ENCODE measurements at places on chromosomes 4 and X.

- DNase-seq, result no peak
These were observed 49.4 kb upstream of the FAT1 start for GRCh38 chr4:186772936-186773487.

GRCh38 chr4:3365326-3365725 is 72.5 kb downstream of the RGS12 start:
- DNase-seq, result no peak

GRCh38 chrX:44669626-44670025 is 127.0 kb upstream of the FUNDC1 start:
- DNase-seq, result no peak

- DNase-seq, result no peak
These were observed 323.2 kb downstream of the ARHGAP24 start for GRCh38 chr4:85798012-85798770.

DNA sequence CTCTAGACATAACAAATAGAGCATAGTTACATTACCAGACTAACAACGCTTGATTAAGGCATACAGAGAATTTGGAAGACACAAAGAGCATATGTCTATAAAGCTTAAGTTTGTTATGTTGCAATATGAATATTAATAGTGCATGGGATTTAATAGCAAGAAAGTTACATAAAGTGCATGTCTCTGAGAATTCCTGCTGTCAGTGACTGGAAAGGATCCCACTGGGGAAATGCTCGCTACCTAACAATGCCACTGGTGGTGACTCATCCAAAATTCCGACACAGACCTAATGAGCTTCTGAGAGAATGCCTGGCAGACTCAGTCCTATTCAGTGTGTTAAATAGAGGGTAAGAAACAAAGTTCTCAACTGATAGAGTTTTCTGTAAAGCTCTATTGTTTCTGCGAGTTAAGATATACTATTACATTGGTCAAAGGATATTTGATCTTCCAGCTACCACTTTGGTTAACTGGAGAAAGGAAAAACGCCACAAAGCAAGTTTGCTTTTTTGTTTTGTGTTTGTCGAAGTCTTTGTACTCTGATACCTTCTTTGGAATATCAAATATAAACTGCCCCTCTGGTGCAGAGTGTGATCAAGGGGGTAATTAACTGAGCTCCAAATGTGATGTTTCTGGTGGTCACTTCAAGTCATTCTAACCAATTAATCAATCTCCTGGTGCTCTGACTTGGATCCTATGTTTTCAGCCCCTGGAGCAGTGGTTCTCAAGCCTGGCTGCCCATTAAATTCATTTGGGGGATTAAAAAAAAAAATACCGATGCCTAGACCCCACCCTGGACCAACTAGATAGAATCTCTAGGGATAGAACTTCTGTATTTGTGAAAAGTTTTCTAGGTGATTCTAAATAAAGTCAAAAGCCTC is 107.9 kb downstream of the PALLD start:
- no peak for DNase-seq

- DNase-seq, result no peak
These were observed 126.3 kb downstream of the FBXO8 start for GRCh38 chr4:174157106-174157607.

GRCh38 chr4:168765726-168766125 is 244.3 kb downstream of the CBR4 start:
- no peak for DNase-seq

DNA sequence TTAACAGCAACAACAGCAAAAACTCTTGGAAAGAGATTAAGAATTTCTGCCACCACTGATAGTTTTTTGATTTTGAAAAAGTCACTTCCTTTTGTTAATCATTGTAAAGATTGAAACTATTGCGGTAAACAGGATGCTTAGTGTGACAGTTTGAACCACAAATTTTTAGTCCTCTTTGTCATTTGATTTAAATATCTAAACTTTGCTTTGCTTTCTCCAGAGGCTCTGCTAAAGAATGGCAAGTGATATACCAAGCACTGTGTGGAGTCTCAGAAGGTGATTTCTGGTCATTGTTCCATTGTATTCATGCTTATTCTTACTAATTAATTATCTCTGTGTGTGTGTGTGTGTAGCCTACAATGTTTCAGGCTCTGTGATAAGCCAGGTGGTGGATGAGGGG is 155.6 kb downstream of the BMPR1B start:
- no peak for DNase-seq

GRCh38 chr4:37095925-37096324 is 148.6 kb upstream of the NWD2 start:
- DNase-seq, result no peak

- no peak for DNase-seq
These were observed 26.2 kb downstream of the DLG3 start for GRCh38 chrX:70470850-70471289.

- DNase-seq, result no peak
These were observed 187.4 kb upstream of the RPS6KA3 start for GRCh38 chrX:20454117-20454516.

- no peak for DNase-seq
These were observed 380.5 kb upstream of the IGFBP7 start for GRCh38 chr4:57490520-57491255.

- DNase-seq, result no peak
These were observed 4.0 kb downstream of the BEND4 start for GRCh38 chr4:42148425-42148824.

DNA sequence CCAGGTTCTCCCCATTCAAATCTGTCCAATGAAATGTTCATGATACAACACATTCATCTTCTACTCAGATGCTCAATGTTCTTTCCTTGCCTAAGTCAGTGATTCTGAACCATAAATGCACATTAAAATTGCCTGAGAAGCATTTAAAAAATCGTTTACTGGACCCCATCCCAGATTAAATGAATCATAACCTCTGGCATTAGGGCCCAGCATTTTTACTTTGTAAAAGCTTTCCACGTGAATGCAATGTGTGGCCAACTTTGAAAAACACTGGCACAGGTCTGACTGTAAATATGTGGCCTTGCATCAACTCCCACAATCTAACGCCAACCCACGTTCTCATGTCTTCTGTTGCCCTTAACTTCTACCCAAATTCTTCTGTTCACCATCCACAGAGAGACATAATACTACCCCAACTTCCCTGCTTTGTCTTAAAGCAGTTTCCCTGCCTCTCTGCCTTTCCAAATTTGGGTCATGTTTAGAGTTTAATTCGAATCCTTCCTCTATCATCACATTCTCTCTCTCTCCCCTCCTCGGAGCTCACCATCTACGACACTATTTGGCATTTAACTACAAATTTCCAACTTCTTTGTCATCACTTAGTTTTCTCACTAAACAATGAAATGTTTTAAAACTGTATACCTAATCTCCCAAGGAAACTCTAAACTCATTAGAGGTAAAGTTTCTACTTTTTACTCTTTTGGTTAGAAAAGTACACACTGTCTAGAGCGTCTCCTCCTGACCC is 78.7 kb downstream of the PRKG2 start:
- DNase-seq, result no peak

GRCh38 chrX:107054978-107055377 is 55.0 kb upstream of the MORC4 start:
- DNase-seq, result no peak

GRCh38 chr4:4990857-4991540 is 28.3 kb downstream of the CYTL1 start:
- no peak for DNase-seq

DNA sequence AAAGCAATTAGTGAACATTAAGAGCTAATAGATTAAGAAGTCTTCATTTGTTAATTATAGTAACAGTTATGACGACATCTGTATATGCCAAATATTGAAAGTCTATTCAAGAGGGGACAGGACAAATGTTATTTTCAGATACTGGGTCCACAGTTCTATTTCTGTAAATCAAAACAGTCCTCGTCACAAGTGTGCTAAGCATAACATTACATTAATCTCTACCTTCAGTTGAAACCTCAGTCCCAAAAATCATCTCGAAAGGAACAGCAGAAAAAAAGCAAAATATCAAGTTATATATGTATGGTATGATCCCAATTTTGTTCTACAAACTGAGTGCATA is 70.3 kb downstream of the APBB2 start:
- no peak for DNase-seq

GRCh38 chrX:87063642-87064041 is 454.0 kb upstream of the KLHL4 start:
- DNase-seq, result no peak

GRCh38 chr4:152935143-152935542 is 980 bp upstream of the FHDC1 start:
- no peak for DNase-seq

DNA sequence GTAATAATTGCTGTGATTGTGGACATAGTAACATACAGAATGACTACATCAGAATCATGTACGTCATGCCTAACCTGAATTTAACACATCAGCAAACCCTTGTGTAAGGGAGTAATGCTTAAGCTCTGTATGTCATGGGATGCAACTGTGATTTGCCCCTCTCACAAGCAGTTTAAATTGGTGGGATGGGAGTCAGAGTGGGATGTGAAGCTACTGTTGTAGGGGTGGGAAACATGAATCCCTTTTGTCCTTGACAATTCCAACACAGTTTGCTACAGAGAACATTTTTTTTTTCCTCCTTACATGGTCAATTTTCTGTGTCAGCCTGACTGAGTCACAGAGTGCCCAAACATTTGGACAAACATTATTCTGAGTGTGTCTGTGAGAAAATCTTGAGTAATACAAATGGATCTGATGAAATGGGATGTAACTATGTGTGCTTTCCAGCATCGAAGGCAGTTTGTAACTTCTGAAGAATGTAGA is 392.8 kb downstream of the GPM6A start:
- no peak for DNase-seq

GRCh38 chrX:14581081-14581480 is 51.7 kb downstream of the GLRA2 start:
- DNase-seq, result no peak

DNA sequence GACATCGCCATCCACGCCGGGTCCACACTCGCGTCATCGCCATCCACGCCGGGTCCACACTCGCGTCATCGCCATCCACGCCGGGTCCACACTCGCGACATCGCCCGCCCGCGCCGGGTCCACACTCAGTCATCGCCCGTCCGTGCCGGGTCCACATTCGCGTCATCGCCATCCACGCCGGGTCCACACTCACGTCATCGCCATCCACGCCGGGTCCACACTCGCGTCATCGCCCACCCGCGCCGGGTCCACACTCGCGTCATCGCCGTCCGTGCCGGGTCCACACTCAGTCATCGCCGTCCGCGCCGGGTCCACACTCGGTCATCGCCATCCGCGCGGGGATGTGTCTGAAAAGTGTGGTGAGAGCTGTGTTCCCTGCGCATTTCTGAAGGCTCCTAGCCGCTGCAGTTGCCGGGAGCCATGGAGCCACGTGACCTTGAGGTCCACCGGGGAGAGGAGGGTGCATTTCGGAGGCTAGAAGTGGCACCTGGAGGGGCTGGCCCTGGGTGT is 17.3 kb downstream of the PCGF3 start:
- no peak for DNase-seq

- no peak for DNase-seq
These were observed 1.0 kb upstream of the LPAR4 start for GRCh38 chrX:78746496-78746895.

GRCh38 chr4:121191361-121191760 is 27.2 kb upstream of the TNIP3 start:
- DNase-seq, result no peak

GRCh38 chrX:64885850-64886249 is 90.4 kb downstream of the ZC4H2 start:
- DNase-seq, result no peak

DNA sequence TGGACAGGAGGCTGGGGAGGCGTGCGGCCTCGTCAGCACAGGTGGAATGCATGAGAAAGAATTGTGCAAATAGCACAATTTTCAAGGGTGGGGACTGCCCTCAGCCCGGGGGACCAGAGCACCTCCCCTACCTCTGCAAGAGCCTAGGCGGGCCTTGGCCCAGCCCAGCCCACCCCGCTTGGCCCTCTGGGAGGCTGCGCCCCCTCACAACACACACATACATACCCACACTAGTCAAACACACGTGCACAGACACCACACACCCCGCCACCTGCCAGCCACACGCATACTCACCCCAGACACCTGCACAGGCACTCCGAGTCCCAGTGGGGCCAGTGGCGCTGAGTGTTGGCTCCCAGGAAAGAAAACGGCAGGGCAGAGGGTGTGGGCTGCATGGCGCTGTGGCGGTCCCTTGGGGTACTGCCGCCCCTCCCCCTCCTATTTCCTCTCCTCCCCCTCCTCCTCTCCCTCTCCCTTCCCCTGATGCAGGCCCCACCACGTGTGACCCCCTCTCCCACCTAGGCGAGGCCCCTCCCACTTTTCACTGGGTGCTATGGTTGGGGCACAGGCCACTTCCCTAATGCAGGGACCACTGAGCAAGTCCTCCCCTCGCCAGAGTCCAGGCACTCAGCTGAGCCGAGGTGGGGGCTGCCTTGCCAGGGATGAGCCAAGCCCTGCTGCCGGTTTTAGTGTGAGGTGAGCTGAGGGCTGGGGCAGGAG is 84.5 kb downstream of the FAM53A start:
- no peak for DNase-seq

DNA sequence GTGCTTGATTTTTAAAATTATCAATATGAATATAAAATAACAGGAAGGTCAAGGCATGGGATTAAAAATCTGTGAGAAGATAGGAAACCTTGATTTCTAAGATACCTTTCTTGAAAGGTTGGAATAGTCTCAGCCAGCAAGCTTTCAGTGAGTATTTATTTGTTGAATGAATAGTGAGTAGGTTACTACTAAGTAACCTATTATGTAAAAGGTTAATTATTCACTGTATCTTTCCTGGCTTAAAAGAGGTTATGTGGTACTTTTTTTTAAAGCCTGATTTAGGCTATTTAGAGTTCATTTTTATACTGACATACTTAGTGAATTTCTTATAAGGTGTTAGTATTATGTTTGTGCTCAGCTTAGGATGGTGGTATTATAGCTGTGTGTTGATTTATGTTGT is 123.5 kb downstream of the PTPN13 start:
- no peak for DNase-seq

DNA sequence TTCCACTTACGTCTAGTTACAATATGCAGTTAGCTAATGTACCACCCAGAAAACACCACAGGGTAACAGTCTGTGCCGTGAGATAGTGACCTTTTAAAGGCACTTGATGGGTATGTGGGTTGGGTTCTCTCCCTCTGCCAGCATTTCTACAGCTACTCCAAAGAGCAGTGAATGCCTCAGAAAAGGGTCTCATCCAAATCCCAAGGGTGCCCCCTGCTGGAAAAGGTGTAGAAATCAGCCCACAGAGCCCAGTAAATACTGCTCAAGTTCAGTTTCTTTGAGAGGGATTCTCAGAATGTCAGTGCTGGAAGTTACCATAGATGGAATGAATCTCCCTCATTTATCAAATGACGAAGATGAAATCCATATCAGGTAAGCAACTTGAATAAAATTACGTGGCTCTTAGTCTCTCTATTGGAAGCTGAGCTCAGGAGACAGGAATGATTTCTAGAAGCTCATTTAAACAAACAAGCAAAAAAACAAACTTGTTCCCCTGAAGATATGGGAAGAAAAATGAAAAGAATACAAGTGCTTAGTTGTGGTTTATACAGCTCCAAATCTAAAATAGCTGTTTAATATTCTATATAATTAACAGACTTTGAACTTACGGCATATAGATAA is 9.5 kb downstream of the RNF175 start:
- peak; percentile 41 for DNase-seq

GRCh38 chrX:55907968-55908607 is 190.5 kb downstream of the RRAGB start:
- DNase-seq, result peak; percentile 47
